T1000 (cell line): ENCODE measurements at places on chromosomes 6 and 20.

GRCh38 chr6:13273931-13274706 lies 54.2 kb downstream of the TBC1D7 start:
- DNase-seq, result no peak

DNA sequence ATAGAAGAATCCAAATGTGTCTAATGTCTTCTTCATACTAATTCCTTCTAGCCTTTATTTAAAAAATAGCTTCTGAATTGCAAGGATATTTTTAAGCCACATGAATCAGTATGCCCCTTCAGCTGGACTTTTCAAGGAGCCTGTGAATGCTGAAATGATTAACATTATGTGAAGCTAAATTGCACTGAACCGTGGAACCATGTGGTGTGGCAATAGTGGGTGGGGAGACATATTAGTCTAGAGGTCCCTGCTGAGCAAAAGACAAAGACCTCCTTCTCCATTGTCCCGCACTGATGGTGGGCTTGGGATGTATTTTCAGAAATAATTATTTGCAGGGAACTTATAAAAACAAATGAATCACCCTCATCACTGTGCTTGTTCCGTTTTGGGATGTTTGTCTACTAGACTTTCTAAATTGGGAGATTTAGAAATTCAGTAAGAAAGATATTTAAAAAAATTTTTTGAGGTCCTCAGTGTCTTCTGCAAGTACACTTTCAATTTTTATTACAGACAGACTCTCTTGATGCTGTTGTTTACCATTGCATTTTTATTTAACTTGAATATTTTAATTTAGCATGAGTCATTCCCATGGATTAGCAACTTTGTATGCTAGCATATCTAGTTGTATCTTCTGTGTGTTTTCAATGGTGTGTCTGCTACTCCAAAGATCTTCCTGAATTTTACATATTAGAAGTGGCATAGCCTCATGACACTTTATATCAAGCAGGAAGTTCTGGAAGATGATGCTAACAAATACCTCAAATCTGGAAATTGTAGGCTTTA lies 238.1 kb downstream of the LAMA2 start:
- DNase-seq, result no peak

- DNase-seq, result no peak
These were observed 236.9 kb downstream of the CD109 start for GRCh38 chr6:73932866-73933265.

DNA sequence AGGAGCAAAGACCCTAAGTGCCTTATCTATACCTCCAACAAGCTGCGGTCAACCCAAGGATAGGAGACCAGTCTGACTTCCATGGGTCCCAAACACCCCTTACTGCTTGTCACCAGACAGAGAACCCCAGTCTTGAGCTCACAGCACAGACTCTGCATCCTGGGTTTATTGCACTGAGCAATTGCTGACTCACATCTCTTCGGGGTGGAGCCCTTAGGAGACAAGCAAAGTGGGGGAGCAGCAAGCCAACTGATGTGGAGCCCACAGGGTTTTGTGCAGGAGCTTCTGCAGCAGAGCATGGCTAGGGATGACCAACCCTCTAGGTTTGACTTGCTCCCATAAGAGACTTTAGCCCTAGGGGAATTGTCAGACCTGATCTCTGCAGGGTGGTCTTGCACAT lies 38.6 kb upstream of the EYS start:
- DNase-seq, result no peak

DNA sequence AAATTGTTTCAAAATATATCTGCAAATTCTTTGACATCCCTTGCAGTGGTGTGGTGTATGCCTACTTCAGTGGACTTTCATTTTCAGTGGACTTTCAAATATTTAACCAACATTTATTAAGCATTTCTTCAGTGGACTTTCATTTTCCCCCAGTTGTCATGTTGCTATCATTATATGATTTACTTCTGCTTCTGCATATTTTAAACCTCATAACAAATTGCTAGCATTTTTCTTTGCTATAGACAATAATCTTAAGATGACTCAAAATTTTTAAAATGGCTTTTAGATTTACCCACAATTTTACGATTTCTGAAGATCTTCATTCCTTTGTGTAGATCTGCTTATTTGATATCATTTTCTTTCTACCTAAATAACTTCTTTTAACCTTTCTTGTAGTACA lies 592.7 kb upstream of the SLC35B3 start:
- DNase-seq, result no peak

GRCh38 chr6:69783108-69783507 lies 13.7 kb downstream of the LMBRD1 start:
- no peak for DNase-seq

DNA sequence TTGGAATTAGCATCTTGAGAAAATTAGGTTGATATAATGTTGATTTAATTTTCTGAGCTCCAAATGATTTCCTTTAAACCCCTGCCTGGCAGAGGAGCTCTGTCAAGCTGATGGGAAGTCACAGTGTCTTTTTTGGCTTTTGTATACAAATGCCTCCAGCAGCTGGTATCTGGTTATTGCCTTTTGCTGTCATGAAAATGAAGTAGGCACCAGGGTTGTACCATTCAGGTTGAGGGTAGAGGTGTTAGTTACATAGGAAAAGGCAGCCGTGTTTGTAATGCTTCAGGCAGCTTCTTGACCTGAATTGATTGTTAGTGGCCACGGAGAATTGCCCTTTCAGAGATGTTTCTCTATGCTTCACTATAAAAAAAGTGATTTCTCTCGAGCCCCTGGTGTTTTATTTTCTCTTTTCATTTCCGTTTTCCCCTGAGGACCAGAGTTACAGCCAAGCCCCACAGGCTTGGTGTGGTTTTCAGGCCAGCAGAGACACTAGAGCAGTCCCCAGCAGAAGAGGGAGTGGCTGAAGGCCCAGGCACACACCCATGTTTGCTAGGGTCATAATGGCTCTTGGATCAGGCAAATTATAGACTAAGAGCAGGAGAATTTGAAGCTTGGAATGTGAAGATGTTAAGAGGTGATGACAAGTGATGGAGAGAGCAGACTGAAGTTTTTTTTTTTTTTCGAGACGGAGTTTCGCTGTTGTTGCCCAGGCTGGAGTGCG lies 21.6 kb downstream of the CMTR1 start:
- no peak for DNase-seq

- no peak for DNase-seq
These were observed 885 bp downstream of the MTCL3 start for GRCh38 chr6:127518191-127518709.

GRCh38 chr6:44456070-44456965 lies 68.8 kb downstream of the CDC5L start:
- DNase-seq, result peak; percentile 15

DNA sequence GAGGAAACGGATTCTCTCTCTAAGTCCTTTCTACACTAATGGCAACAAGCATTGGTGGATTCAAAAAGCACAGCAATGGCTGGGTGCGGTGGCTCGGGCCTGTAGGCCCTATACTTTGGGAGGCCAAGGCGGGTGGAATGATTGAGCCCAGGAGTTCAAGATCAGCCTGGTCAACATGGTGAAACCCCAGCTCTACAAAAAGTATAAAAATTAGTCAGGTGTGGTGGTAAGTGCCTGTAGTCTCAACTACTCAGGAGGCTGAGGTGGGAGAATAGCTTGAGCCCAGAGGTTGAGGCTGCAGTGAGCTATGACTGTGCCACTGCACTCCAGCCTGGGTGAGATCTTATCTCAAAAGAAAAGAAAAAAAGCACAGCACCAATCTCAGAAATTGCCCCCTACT lies 19.3 kb downstream of the PAQR8 start:
- no peak for DNase-seq

GRCh38 chr6:160505970-160506369 lies 157.8 kb downstream of the SLC22A3 start:
- no peak for DNase-seq

DNA sequence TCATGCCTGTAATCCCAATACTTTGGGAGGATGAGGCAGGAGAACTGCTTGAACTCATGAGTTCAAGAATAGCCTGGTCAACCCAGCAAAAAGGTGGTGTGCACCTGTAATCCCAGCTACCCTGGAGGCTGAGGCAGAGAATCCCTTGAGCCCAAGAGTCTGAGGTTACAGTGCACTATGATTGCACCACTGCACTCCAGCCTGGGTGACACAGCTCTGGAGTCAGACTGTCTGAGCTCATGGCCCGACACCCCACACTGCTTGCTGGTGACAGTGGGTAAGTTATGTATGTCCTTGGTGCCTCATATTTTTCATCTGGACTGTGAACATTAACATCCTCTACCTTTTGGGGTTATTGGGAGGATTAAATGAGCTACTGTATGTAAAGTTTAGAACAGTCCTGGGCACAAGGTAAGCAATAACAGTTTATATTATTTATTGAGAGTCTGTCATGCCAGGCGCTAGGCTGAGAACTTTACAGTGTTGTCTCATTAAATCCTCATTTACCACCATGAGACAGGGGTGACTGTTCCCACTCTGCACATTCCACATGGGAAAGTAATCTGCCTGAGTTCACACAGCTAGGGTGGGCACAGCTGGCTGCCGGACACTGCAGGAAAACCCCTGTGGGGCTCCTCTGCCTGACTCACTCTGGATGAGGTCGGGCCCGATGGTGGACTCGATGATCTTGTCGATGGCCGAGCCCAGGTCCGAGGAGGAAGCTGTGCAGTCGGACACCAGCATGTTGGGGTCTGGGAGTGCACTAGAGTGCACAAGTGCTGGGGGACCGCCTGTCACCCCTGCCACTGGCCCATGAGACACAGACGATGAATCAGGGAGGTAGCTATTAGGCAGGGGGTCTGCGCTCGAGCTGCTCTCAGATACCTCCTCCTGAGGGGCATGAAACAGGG lies 2.9 kb downstream of the ZNF335 start:
- DNase-seq, result peak; percentile 31

DNA sequence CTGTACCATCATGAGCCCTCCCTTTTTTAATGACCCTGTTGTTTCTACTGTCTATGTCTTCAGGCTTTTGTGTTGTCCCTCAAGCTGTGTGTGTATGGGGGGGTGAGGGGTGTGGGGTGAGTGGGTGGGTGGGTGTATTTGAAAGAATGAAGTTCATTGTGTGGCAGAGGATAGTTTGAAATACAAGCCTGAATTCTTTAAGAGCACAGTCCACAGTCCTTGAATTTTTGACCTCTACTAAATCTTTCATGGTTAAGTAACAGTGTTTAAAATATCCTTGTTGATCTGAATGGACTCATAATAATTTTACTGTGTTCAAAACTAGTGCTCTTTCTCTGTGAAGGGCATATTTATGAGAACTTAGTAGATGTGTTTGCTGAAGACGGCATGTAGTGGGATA lies 10.0 kb downstream of the MRAP2 start:
- no peak for DNase-seq

DNA sequence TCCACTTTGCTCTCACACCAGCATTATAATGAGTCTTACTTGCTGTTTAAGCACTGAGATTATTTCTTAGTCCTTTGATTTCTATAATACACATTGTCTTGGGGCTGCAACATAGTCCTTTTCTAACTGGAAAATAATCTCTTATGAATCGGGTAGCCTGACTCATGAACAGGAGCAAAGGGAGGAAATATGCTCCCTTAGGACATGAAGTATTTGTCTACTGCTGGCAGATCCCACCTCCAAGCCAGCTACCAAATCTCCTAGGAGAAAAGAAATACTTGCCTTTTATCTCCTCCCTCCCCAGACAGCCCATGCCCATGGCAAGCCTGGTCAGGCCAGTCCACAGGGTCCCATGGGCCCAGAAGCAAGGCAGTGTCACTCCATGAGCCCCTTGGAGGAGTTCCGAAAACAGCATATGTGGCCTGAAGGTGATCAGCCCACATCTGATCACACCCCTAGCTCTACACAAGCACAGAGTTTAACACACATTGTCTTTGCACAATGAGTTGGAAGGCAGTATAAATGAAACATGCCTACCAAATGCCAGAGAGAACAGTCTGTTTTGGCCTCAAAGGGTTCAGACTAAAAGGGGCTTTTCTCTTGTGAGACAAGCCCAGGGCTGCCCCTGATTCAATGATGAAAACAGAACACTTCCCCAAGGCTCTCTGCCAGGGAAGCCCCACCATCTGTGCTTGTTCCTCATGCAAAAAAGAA lies 37.1 kb upstream of the SLC4A11 start:
- DNase-seq, result no peak

DNA sequence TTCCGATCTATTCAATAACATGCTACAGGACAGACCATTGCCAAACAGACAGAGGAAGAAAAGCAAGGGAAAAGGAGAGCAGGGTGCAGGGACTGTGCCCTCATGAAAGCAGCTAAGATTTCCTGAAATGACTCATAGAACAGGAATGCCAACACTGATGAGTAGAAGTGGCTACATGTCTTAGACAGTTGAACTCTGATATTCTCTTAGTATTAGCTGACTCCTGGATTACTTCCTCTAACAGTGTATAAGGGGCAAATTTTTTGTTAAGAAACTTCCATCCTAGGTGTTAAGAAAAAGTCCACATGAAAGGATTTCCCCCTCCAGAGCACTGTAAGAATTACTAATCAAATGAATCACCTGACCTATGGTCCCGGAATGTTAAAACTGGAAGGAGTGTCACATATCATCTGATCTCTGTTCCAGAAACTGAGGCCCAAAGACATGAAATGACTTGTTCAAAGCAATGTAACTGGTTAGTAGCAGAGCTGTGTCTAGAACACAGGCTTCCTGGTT lies 224.9 kb downstream of the IBTK start:
- no peak for DNase-seq

- no peak for DNase-seq
These were observed 545.6 kb downstream of the PKHD1 start for GRCh38 chr6:51541847-51542246.

DNA sequence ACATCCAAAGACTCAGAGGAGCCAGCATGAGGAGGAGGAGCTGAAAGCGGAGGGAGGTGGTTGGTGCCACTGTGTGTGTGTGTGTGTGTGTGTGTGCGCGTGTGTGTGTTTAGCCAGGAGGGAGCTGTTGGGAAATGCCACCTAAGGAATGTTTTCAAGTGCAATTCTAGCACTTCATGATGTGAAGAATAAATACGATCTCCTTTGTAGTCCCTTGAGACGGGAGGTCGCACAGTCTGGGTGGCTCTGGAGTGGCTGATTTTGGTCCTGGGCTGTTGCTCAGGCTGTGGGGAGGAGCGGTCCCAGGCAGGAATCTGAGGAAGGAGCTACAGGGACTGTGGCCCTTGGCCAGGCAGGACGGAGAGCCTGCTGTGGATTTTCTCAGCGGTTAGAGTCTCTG lies 93.7 kb downstream of the PPP1R14C start:
- DNase-seq, result no peak

- DNase-seq, result no peak
These were observed 79.7 kb downstream of the SMLR1 start for GRCh38 chr6:130906736-130907381.

DNA sequence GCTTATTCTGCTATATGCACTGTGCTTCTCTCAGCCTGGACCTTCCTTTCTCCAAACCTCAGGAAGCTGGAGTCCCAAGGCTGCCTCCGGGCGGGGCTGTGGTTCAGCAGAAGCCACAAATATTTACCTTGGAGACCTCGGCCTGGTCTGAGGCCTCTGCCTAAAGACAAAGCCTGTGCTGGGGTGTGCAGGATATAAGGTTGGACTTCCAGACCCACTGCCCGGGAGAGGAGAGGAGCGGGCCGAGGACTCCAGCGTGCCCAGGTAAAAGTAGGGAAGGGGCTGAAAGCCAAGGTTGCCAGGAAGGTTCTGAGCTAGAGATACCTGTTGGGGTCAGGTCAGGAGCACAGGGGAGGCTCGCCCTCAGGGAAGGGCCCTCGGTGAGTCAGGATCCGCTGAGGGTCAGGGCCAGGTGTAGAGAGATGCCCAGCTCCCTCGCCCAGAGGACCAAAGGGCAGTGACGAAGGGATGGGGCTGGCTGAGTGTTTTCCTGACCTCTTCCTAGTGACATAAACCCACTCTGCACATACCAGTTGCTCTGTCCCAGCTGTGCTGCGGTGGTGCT lies at the start of gene BPIFB1:
Gene BPIFB1, plus strand, starts transcription at position 224 of the 565 bp plus-strand sequence. CDS start 2,860 bp downstream, outside the sequence.
- no peak for DNase-seq
